ENCODE measurements at places on chromosomes 12 and 14.

DNA sequence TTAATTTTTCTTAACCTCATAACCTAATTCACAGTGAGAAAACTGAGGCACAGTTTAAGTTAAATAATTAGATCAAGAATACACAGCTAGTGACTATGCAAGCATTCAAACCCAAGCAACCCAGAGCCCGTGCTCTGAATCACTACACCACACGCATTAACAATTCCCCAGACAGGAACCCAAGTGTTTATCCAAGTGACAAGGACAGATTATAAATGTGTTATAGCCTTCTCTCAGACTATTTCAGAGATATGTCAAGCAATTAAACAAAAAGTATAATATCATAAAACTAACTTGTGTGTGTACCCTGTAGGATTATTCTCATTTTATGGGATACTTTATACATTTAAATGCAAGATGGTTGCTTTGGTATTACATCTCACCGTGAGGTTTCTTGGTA is 43.8 kb downstream of the MED13L start:
- no peak for DNase-seq

DNA sequence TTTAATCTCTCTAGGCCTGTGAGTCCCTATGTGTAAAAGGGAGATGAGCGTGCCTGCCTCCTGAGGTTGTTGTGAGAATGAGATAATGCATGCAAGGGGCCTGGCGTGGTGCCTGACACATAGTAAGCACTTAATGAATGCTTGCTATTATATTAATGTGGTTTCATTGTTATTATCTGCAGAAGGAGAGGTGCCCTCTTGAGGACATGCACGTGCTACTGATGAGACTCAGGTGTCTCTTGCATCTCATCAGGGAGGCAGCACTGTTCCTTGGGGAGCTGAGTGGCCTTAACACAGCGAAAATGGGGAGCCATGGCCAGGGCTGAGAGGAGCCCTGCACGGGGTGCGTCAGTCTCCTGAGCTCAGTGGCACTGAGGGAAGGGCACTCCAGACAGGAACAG is 29.9 kb upstream of the BCDIN3D start:
- peak; percentile 7 for DNase-seq

GRCh38 chr14:95272057-95272456 is 47.7 kb downstream of the CLMN start:
- DNase-seq = no peak

- no peak for DNase-seq
These were observed 137.7 kb upstream of the NEDD1 start for GRCh38 chr12:96769400-96769799.

- peak; percentile 53 for DNase-seq
These were observed 4.1 kb upstream of the LMO3 start for GRCh38 chr12:16610001-16610585.

- DNase-seq = no peak
These were observed 1097.4 kb upstream of the TMEM132C start for GRCh38 chr12:127169321-127170181.
